Adipose tissue (tissue), 3 donors: ENCODE measurements at places on chromosomes 6 and 20. TPM values are rescaled to one million over a fixed set of nuclear protein-coding genes. Genes with fewer than 3 reads are reported as not detected.

Gene HLA-DMB
- polyA plus RNA-seq: 4.3 TPM

Gene RWDD1
- 38.8 TPM for polyA plus RNA-seq

Gene SNAI1
- 2.8 TPM for polyA plus RNA-seq

Gene RHAG
- 0.22 TPM for polyA plus RNA-seq

Gene PRDM13
- polyA plus RNA-seq: not detected

Gene NKX2-2
- polyA plus RNA-seq: 0.06 TPM

Gene MUC22
- polyA plus RNA-seq: not detected

Gene PKHD1
- 3.3 TPM for polyA plus RNA-seq

Gene NRSN1
- not detected for polyA plus RNA-seq

Gene BFSP1
- polyA plus RNA-seq: 1.0 TPM

Gene BCAS4
- 1.5 TPM for polyA plus RNA-seq

Gene RBM12
- 19.5 TPM for polyA plus RNA-seq

Gene MUC21
- polyA plus RNA-seq: 1.1 TPM

Gene MYH7B
- polyA plus RNA-seq: 0.76 TPM

Gene CSTF1
- polyA plus RNA-seq: 11.1 TPM

Gene CST4
- not detected for polyA plus RNA-seq

Gene POPDC3
- polyA plus RNA-seq: 0.68 TPM

Gene ENPP5
- polyA plus RNA-seq: 4.1 TPM

Gene HCRTR2
- polyA plus RNA-seq: 0.03 TPM

Gene SLC44A4
- 1.3 TPM for polyA plus RNA-seq

Gene PRRT1
- polyA plus RNA-seq: 0.70 TPM

Gene CAP2
- polyA plus RNA-seq: 4.7 TPM

Gene RAB44
- polyA plus RNA-seq: 0.19 TPM

Gene FAM162B
- 9.0 TPM for polyA plus RNA-seq

Gene EBF4
- 4.3 TPM for polyA plus RNA-seq

Gene KIF25
- polyA plus RNA-seq: 0.65 TPM

Gene PRL
- polyA plus RNA-seq: 0.56 TPM

Gene NUP153
- polyA plus RNA-seq: 11.1 TPM

Gene CLPSL2
- polyA plus RNA-seq: not detected

Gene PIGU
- polyA plus RNA-seq: 6.6 TPM

Gene SLC17A2
- not detected for polyA plus RNA-seq

Gene QKI
- 51.2 TPM for polyA plus RNA-seq

Gene PRPH2
- polyA plus RNA-seq: 0.77 TPM

Gene APCDD1L
- polyA plus RNA-seq: 0.22 TPM

Gene CSE1L
- 21.0 TPM for polyA plus RNA-seq

Gene CRIP3
- 0.61 TPM for polyA plus RNA-seq

Gene PKIB
- polyA plus RNA-seq: 2.7 TPM

Gene AGER
- polyA plus RNA-seq: 2.6 TPM

Gene CLPSL1
- not detected for polyA plus RNA-seq

Gene NRN1
- polyA plus RNA-seq: 35.0 TPM

Gene NKAPL
- 3.0 TPM for polyA plus RNA-seq

Gene SLC26A8
- polyA plus RNA-seq: 0.05 TPM

Gene CALHM6
- 11.9 TPM for polyA plus RNA-seq
